ENCODE measurements at places on chromosomes 2 and 18.

- DNase-seq: no peak
These were observed 158.4 kb downstream of the PTPRM start for GRCh38 chr18:7725473-7725872.

DNA sequence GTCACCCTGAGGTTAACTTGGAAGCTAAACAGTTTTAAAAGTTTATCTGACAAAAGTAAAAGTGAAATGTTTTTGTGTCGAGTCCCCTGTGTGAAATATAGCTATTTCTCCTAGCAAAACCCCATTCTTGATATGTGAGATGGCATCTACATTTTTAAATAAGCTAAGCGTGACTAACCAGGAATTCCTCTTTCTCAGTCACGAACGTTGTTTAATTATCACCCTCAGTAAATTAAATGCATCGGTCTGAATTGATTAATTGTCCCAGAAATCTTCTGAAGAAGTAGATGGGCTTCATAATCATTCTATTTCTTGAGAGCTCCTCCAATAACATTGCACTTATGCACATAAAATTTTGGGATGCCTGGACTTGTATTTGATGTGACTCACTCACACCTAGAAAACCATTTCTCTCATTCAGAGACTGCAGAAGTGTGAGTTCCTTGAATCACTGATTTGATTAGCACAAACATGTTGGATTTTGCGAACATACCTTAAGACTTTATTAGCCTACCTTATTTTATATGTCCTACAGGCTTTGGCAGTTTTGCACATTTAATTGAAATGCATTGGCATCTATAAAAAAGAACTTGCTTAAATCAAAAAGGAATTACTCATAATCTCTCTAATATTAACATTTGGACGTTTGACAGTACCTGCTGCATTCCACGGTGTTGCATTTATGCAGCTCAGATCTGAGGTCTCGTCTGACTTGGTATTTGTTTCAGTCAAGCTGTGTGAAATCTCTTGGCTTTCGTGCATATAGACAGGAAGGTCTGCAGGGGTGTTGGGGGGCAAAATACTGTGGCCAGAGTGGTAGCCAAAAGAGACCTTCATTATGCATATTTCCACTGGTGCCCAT is 475.2 kb downstream of the EPHA4 start:
- no peak for DNase-seq

DNA sequence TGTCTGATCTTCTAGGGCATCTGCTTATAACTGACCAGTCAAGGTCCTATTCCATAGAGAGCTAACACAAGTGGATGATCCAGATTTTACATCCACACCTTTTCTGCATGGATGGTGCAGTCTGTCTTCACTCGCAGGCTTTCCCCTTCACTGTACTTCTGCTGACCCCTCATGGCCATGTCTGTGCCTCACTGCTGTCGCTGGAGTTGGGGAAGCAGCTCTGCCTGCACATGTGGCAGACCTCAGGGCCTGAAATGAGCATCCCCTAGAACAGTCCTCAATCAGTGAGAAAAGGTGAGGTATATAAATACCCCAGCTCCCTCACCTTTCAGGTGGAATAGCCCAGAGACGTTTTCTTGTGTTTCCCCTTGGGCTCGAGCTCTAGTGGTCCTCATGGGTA is 233.8 kb downstream of the ANKRD36B start:
- no peak for DNase-seq

GRCh38 chr2:238148981-238149380 is 9.8 kb upstream of the ERFE start:
- no peak for DNase-seq

GRCh38 chr2:160522951-160523710 is 29.5 kb upstream of the RBMS1 start:
- DNase-seq: no peak
